ENCODE measurements at places on chromosomes 3 and 15.
A peak's percentile ranks its signal among the peaks of the same experiment; 100 is the strongest.

DNA sequence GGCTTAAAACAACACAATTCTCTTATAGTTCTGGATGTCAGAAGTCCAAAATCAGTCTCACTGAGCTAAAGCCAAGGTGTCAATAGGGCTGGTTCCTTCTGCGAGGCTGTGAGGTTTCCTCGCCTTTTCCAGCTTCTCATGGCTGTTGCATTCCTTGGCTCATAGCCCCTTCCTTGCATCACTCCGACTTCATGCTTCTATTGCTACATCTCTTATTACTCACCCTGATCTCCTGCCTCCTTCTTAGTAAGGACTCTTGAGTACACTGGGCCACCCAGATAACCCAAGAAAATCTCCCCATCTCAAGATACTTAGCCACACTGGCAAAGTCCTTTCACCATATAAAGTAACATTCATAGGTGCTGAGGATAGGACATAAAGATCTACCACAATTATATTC, 193.9 kb downstream of the ADAMTS17 start:
- no peak for DNase-seq

DNA sequence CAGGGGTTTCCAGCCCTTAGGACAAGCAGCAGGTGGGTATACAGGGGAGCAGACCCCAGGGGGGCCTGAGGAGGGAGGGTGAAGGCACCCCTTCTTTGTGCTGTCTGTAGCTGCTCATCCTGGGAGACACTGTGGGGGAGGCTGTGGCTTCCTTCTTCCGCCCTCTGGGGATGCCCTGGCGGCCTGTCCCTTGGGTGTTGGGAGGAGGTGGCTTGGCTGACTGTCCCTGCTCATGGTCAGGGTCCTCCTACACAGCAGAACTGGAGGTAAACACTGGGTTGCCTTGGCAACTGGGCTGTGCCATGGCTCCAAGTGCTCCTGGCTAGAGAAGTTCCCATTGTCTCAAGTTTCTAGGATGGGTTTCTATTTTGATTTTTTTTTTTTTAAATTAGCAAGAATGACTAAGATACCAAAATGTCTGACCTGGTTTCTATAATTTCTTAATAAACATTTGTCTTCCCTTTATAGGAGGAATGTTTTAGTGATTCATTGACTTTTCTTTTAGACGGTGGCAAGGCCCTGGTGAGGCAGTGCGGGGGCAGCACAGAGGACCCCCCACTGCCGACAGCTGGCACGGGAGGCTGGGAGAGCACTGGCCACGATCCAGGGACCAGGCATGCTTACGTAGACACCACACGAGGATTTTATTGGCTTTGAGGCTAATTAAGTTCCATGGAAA, 12.4 kb downstream of the KLF13 start:
- peak; percentile 59 for DNase-seq

DNA sequence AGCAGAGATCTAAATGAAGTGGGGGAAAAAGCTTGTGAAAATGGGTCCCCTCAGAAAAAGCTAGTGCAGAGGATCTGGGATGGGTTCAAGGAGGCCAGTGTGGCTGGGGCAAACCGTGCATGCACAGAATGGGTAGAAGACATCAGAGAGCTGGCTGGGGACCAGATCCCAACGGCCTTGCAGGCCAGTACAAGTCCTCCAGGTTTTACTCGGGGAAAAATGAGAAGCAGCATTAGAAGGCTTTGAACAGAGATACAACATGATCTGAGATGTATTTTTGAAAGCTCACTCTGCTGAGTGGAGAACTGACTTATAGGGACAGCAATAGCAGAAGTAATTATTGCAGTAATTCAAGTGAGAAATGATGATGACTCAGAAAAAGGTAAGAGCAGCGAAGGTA, 114.5 kb downstream of the HERC1 start:
- DNase-seq = no peak

- DNase-seq = peak; percentile 33
Observed at GRCh38 chr3:106534206-106534605, 665.4 kb upstream of the CBLB start.

DNA sequence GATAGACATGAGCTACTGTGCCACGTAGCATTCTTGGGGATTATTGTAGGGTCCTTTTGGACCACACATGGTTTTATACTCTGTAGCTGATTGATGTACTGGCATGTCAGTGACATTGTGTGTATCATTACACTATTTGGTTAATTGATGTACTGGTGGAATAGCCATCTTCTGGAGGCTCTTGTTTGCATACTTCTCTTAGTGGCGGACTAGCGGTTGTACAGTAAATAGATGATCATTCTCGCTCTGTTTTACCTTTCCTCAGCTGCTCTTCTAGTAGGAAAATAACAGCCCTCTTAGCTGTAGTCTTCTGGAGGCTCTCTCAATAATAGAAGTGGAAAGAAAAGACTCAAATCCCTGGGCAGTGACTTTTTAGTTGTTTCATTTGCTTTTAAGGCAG, 24.8 kb downstream of the IGF1R start:
- no peak for DNase-seq

GRCh38 chr3:85360742-85361387, 402.1 kb downstream of the CADM2 start:
- no peak for DNase-seq

DNA sequence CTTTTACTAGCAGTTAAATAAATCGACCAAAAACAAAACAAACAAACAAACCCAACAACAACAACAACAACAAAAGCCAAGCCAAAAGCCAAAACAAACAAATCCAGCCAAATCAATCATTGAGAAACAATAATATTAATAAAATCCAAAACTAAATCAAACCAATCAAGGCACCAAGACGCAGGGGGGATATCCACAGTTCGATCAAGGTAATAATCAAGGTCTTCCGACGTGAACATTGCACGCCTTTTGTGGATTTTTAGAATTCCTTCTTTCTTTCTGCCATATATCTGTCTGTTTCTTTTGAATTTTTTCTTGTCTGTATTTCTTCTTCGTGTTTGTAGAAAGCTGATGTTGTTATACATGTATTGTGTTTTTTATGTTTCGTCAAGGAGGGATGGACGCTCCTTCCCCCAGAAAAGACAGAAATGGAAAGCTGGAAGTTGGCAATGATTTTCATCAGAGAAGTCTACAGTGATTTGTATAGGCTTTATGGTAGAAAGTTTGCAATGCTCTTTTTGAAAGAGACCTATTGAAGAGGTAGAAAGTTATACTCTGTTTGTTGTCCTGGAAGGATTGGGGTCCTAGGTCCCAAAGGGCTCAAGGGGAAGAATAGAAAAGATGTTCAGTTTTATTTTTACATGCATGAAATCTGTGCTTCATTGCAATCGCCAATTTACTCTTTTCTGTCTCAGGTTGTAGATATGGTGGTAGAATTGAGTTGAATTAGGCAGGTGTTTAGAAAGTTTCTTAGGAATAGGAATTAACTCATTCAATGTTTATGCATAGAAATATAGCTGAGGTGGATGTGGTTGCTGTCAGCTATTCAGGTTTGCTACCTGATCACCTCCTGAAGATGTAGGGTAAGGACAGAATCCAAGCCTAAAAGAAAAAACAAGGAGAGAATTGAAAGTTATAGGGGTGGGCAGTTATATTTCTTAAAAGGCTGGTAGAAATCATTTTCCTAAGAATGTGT, 1.2 kb downstream of the ARPP21 start:
- DNase-seq = no peak

- DNase-seq = peak; percentile 54
Observed at GRCh38 chr3:138440121-138440521, 5.7 kb downstream of the ESYT3 start.

- DNase-seq = peak; percentile 28
Observed at GRCh38 chr15:51094606-51095569, at the start of gene TNFAIP8L3. TSS of gene TNFAIP8L3 (minus strand) at chr15:51094906. CDS start at chr15:51094595, 311 bp downstream.

- no peak for DNase-seq
Observed at GRCh38 chr15:36347272-36347858, 232.1 kb upstream of the CDIN1 start.

- no peak for DNase-seq
Observed at GRCh38 chr15:79903626-79904025, 6.8 kb upstream of the MTHFS start.

DNA sequence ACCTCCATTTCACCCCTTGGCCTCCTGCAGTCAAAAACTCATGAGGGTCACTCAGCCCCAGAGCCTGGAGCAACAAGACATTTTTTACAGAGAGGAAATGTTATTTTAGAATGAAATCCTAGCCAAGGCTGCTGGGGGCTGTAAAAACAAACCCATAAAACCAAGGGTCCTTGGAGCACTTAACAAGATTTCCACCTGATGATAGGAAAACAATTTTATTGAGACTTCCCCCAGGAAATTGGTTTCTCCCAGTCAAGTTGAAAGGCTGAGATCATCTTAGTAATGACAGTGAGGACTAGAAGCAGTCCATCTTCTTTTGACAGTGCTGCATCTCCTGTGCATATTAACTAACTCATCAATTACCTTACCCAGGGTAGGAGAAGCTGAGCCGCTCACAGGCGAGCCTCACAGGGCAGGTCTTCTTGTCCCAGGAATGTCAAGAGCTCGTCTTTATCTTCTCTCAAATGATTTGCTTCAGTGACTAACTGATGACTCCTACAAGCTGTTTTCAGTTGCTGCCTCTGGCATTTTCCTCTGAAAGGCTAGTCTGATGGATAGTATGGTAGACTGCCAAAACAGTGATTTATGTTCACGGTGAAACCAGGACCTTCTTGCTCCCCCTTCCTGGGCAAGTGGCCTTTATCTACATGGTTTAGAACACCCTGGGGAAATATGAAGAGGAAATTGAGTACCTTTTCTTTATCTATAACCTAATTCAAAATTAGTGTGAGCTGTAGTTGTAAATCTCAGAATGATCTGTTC, 34.6 kb upstream of the AEN start:
- DNase-seq = peak; percentile 60

DNA sequence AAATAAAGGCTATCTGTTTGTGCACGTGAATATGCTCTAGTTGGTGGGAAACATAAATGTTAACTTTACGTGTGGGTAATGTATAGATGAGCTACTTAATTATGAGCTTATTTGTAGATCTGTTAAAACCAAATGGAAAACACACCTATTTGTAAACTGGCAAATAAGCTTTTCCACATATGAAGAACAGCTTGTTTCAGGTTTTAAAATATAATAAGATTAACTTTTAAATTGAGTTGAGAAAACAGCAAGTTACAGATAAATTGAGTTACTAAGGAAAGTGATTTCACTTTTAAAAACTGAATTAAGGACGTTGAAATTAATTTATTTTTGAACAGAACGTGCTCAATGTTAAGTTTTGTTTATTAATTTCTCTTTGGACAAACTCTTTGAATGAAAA, 140.5 kb downstream of the GRM7 start:
- no peak for DNase-seq

GRCh38 chr3:160809453-160809852, 53.4 kb downstream of the PPM1L start:
- no peak for DNase-seq

- no peak for DNase-seq
Observed at GRCh38 chr15:99250001-99250400, 620 bp upstream of the TTC23 start.

- no peak for DNase-seq
Observed at GRCh38 chr3:184615396-184615795, 53.8 kb downstream of the EPHB3 start.

GRCh38 chr3:69872783-69873378, 126.7 kb upstream of the SAMMSON start:
- DNase-seq = no peak

- DNase-seq = no peak
Observed at GRCh38 chr3:1902416-1902815, 196.2 kb upstream of the CNTN4 start.

GRCh38 chr3:14460342-14461005, 58.1 kb downstream of the SLC6A6 start:
- peak; percentile 82 for DNase-seq

GRCh38 chr3:73530022-73530396, 94.7 kb downstream of the PDZRN3 start:
- DNase-seq = peak; percentile 83

DNA sequence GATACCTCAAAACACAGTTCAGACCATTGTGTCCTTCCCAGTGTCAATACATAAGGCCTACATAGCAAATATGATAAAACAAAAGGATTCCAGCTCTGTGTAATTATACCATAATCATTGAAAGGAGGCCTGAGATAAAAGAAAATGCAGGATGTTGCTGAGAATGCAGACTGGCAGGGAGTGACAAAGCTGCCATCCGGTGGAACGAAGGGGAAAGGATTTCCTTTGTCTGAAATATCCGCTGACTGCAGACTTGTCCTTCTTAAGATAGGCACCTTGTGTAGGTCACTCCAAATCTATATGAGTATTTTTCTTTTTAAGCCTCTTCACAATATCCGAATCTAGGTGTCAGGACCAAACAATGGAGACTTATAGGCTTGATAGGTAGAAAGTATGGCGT, 108.0 kb downstream of the KCNH8 start:
- no peak for DNase-seq

DNA sequence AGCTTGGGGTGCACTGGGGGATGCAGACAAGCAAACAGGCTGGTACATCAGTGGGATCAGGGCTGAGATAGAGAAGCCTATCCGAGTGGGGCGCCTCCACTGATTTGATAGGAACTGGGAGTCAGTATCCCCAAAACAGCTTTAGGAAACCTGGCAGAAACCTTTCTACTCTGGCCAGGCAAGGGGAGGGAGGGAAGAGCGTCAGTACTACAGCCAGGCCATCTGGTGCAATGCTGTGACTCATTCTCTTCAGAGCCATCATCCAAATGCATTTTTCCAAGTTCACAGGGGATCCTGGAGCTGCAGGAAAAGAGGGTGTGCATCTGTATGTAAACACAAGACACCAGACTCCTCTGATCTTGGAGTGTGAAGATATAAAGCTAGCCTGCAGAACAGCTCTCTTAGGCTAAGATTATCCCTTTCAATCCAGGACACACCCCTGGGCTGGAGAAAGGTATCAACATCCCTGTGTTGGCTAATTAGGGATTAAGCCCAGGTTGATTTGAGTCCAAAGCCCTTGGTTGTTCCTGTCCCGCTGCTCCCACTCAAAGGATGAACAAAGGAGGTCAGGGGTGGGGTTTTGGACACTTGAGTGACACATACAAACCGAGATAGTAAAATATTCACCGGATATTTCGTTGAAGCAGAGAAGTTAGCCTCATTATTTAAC, 9.3 kb downstream of the GALNT15 start:
- DNase-seq = peak; percentile 89

DNA sequence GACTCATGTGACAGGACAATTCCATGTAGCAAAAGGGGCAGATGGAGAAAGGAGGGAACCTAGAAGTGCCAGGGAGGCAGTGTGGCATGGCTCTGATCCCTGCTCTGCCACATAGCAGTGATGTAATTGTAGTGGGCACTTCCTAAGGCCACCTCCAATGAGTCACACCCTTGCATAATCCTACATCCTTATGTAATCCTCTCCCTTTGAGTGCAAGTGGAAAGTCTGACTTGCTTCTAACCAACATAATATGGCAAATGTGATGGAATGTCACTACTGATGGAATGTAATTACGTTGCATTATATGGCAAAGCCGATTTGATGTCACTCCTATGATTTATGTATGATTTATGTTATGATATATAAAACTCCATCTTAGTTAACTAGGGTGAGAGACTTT, 72.9 kb upstream of the ATP2C1 start:
- DNase-seq = peak; percentile 60

- DNase-seq = no peak
Observed at GRCh38 chr3:7917443-7918151, 584.0 kb upstream of the LMCD1 start.

DNA sequence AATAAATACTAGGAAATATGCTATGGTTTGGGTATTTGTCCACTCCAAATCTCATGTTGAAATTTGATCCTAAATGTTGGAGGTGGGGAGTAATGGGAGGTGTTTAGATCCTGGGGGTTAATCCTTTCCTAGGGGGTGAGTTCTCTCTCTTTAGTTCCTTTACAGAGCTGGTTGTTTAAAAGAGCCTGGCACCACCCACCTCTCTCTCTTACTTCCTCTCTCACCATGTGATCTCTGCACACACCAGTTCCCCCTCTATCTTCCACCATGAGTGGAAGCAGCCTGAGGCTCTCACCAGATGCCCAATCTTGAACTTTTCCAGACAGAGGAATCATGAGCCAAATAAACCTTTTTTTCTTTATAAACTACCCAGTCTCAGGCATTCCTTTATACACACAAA, 10.5 kb downstream of the SLC24A5 start:
- no peak for DNase-seq
